ENCODE measurements at places on chromosomes 4 and X. TPM values are rescaled to one million over a fixed set of nuclear protein-coding genes. Genes with fewer than 3 reads are reported as not detected.

The CSN1S1 gene
- polyA plus RNA-seq = not detected

The RAB33A gene
- 7.2 TPM for polyA plus RNA-seq

The ZNF827 gene
- polyA plus RNA-seq = 8.9 TPM

The IL2RG gene
- polyA plus RNA-seq = not detected

The FGB gene
- polyA plus RNA-seq = 0.99 TPM

The TRPC5OS gene
- polyA plus RNA-seq = not detected

The TBX22 gene
- polyA plus RNA-seq = 0.87 TPM

The GPR78 gene
- polyA plus RNA-seq = not detected

The PCDH19 gene
- polyA plus RNA-seq = 1.7 TPM

The LIN54 gene
- 4.8 TPM for polyA plus RNA-seq

The NAP1L2 gene
- 2.7 TPM for polyA plus RNA-seq

The ALAS2 gene
- 1.6 TPM for polyA plus RNA-seq

The CYLC1 gene
- polyA plus RNA-seq = not detected

The ANXA3 gene
- 23.7 TPM for polyA plus RNA-seq

The CRMP1 gene
- 9.4 TPM for polyA plus RNA-seq

The XPNPEP2 gene
- not detected for polyA plus RNA-seq

The CENPVL1 gene
- 1.2 TPM for polyA plus RNA-seq

The CENPE gene
- 3.5 TPM for polyA plus RNA-seq

The MYOZ2 gene
- polyA plus RNA-seq = 45.1 TPM

The HNRNPD gene
- polyA plus RNA-seq = 451 TPM

The UGT2B11 gene
- not detected for polyA plus RNA-seq

The HOPX gene
- polyA plus RNA-seq = 1.4 TPM

The CSAG2 gene
- not detected for polyA plus RNA-seq

The PAQR3 gene
- polyA plus RNA-seq = 35.9 TPM

The PARM1 gene
- 8.1 TPM for polyA plus RNA-seq

The CXCL13 gene
- polyA plus RNA-seq = not detected

The MAP3K15 gene
- polyA plus RNA-seq = 2.8 TPM

The TMEM154 gene
- 0.21 TPM for polyA plus RNA-seq

The SSX4B gene
- polyA plus RNA-seq = not detected

The GAGE12C gene
- polyA plus RNA-seq = not detected

The STS gene
- 4.9 TPM for polyA plus RNA-seq

The ADH1A gene
- polyA plus RNA-seq = not detected

The P2RY8 gene
- 0.09 TPM for polyA plus RNA-seq

The BTK gene
- polyA plus RNA-seq = 2.5 TPM

The ARSJ gene
- polyA plus RNA-seq = not detected

The F9 gene
- not detected for polyA plus RNA-seq

The S100G gene
- not detected for polyA plus RNA-seq

The CT45A3 gene
- not detected for polyA plus RNA-seq

The EXOC1 gene
- polyA plus RNA-seq = 20.9 TPM

The SPANXN3 gene
- not detected for polyA plus RNA-seq

The RNF150 gene
- 20.1 TPM for polyA plus RNA-seq

The CPE gene
- polyA plus RNA-seq = 238 TPM

The MAGEA9B gene
- polyA plus RNA-seq = not detected

The TEC gene
- polyA plus RNA-seq = 4.0 TPM

The MAGEA2 gene
- polyA plus RNA-seq = not detected

The ABLIM2 gene
- 4.9 TPM for polyA plus RNA-seq

The EMCN gene
- 0.28 TPM for polyA plus RNA-seq

The PLP1 gene
- polyA plus RNA-seq = not detected

The GDPD2 gene
- polyA plus RNA-seq = not detected

The VEGFC gene
- polyA plus RNA-seq = 4.2 TPM

The BST1 gene
- polyA plus RNA-seq = 0.24 TPM

The MAB21L2 gene
- polyA plus RNA-seq = 0.12 TPM

The PRSS12 gene
- polyA plus RNA-seq = 0.07 TPM

The TEX13C gene
- polyA plus RNA-seq = 0.24 TPM

All from cardiac muscle cell (in vitro differentiated cells and primary cell).